ENCODE measurements at places on chromosomes 2 and 18.

DNA sequence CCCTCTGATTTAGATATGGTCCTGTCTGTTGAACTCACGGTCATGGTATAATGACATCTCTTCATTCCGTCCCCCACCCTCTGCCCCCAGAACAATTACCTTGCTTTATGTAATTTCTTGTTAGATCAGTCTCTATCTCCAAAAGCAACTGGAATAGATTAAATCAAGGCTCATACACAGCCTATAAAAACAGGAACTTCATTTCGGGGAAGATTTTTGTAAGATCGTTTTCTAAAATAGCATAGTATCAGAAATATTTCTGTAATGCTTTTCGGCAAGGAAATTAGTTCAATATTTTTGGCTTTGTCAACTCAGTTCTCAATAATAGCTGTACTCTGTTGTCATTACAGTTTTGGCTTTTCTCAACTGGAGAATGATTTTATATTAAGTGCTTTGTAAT, 157.2 kb downstream of the FMNL2 start:
- no peak for DNase-seq

GRCh38 chr2:113061896-113062770, 3.1 kb downstream of the IL36RN start:
- DNase-seq, result no peak

- DNase-seq, result no peak
Measured at GRCh38 chr18:28176698-28176947, 307 bp downstream of the CDH2 start.

GRCh38 chr18:62365420-62365819, 40.3 kb downstream of the TNFRSF11A start:
- no peak for DNase-seq

DNA sequence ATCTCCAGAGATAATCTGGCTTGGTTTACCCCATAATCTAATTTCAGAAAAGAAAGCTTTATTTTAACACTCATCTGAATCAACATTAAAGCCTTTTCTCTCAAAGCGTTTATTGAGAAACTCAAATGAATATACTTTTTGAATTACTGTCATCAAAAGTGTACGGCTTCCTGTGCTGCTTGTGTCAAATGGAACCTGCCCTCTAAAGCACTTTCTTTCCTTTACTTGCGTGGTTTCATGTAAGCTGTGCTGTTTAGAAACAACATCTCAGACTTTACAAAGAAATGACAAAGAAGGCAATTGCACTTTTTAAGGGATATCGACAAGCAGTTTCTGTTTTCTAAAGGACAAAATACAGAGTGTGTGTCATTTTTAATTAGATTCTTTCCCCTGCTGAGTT, 35.1 kb downstream of the CYBRD1 start:
- no peak for DNase-seq

GRCh38 chr18:39454866-39455265, 1889.3 kb upstream of the CELF4 start:
- no peak for DNase-seq

GRCh38 chr2:158772306-158773078, 22.6 kb upstream of the DAPL1 start:
- no peak for DNase-seq

GRCh38 chr2:28449488-28450395, 46.1 kb upstream of the PLB1 start:
- peak; percentile 20 for DNase-seq

GRCh38 chr18:23257686-23258565, 122.6 kb downstream of the CABLES1 start:
- no peak for DNase-seq

GRCh38 chr2:174797781-174798276, 33.6 kb upstream of the CHRNA1 start:
- no peak for DNase-seq

GRCh38 chr2:5592916-5593315, 99.3 kb upstream of the SOX11 start:
- no peak for DNase-seq

GRCh38 chr2:37454851-37455762, 110.7 kb downstream of the QPCT start:
- DNase-seq, result no peak

- DNase-seq, result no peak
Measured at GRCh38 chr2:102317715-102318114, 6.4 kb downstream of the IL1RL1 start.

- DNase-seq, result no peak
Measured at GRCh38 chr2:223075301-223076270, 23.6 kb downstream of the KCNE4 start.

- DNase-seq, result no peak
Measured at GRCh38 chr2:228665232-228665631, 483.7 kb upstream of the SPHKAP start.

- DNase-seq, result no peak
Measured at GRCh38 chr18:9008200-9008708, 94.2 kb upstream of the NDUFV2 start.

DNA sequence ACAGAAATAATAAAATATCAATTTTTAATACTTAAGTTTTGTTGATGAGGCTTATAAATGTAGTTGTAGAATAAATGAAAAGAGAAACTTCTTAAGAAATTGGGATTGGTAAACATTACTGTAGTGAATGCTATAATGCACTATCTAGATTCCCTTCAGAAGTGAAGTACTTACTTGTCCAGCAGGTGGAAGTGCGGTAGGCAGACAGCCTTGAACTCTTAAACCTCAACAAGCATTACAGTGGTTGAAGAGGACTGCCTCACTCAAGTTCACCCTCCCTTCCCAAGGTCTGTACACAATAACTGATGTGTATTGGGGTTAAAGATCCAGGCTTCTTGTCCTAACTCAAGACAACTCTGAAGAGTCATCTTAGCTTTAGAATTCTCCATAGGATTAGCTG, 931.0 kb upstream of the LRRTM1 start:
- no peak for DNase-seq

DNA sequence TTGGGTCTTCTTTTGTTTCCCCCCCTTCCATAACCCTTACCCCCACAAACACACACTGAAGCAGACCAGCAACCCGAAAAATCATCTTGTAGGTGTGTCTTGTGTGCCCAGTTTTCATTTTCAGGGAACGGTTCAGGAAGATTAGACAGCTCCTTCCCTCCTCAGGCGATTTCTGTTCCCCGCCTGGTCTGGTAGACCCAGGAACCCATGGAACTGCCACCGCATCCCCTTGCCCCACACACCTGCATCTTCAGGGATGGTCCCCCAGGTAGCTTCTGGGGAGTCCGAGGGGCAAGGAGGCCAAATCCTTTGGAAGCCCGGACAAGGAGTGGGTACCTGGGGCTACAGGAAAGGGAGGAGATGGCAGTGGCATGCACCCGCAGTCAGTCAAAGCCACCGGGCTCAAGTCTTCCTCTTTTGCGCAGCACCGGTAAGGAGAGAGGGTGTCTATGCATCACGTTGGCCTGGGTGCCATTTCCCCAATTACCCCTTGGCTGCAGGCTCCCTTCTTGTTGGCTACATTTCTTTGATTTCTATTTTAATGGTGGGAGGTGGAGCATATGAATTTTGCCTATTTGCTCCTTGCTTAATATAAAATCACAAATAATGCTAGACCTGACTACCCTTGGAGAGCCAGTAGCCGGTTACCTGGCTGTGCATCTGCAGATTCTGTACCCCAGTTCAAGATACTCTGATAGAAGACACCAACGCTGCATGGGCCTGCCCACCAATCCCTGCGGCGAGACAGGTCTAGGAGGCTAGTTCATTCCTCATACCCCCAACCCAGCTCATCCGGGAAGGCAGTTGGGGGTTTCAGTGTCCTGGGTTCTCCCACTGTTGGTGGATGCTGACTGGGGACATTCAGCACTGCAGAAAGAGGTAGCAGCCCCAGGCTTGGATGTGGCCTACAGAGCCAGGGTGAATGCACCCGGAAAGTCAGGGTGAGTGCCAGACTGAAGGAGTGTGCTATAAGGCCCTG, 30.0 kb upstream of the ATP6V1B1 start:
- DNase-seq, result no peak

DNA sequence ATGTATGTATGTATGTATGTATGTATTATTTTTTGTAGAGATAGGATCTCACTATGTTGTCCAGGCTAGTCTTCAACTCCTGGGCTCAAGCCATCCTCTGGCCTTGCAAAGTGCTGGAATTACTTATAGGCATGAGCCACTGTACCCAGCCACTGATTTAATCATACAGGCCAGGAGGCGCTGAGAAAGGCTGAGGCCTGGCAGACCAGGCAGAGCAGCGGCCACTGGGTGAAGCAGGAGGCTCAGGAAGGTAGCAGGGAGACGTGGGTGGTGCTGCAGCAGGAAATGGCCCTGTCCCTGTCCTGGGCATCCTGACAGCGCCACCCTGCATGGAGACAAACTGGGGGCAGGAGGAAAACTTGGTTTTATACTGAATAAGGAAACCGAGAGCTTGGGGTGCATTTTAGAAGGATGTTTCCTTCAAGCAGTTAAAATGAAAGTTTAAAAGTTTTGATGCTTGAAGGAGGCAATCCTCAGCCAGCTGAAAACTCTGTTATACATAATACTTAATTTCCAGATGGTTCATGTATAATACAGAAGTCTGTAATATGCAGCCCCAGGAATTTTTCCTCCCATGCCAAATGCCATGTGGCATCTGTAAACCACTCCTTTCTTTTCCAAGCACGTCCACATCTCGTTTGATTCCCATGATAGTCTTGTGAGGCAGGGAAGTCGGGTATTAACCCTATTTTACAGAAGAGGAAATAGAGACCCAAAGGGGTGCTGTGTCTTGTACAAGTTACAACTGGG, 182.4 kb downstream of the CELF4 start:
- no peak for DNase-seq

DNA sequence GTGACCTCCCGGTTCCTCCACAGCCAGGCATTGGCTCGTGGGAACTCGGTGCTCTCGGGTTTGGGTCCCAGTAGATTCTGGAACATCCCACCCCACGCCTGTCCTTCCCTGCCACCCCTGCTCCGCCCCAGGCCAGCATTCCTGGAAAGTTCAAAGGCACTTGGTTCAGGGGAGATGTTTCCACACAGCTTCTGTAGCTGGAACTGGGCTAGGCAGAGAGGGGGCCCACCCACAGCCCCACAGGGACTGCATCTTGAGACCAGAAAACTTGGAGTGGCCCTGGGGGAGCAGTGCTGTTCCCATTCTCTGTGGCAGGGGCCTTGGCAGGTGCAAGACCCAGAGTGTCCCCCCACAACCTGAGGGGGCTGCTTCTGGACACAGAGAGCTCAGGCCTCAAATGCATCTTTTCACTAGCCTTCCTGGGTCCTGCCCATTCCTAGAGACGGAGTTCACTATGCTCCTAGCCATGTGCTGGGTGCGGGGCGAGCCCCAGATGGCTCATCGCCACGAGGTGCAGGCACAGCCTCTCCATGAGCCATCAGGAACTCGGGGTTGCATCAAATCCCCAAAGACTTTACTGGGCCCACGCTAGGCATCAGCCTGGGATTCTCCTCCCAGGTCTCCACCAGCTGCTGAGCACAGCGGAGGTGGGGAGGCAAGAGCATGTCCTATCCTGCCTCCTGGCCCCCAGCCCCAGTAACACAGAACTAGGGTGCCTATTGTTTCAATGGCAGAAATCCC, 68.7 kb downstream of the ZFP36L2 start:
- DNase-seq, result no peak

- DNase-seq, result no peak
Measured at GRCh38 chr2:80154231-80154915, 150.2 kb downstream of the LRRTM1 start.

GRCh38 chr2:191899410-191899809, 52.5 kb upstream of the CAVIN2 start:
- no peak for DNase-seq

DNA sequence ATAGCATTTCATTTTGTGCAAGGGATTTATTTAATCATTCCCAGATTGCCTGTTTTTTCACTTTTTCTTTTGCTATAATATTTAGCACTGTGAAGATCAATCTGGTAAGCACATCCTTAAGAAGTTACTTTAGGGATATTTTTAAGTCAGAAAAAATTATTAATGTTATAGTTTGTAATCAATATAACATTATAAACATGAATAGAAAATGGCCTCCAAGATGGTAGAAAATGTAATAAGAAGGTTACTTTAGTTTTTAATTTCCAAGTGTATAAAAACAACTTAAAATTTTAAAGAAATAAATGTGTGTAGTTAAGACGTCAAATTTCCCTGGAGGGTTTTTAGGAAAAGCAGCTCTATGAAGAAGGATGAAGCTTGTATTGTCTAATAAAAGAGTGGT, 81.9 kb upstream of the SERPINE2 start:
- no peak for DNase-seq

DNA sequence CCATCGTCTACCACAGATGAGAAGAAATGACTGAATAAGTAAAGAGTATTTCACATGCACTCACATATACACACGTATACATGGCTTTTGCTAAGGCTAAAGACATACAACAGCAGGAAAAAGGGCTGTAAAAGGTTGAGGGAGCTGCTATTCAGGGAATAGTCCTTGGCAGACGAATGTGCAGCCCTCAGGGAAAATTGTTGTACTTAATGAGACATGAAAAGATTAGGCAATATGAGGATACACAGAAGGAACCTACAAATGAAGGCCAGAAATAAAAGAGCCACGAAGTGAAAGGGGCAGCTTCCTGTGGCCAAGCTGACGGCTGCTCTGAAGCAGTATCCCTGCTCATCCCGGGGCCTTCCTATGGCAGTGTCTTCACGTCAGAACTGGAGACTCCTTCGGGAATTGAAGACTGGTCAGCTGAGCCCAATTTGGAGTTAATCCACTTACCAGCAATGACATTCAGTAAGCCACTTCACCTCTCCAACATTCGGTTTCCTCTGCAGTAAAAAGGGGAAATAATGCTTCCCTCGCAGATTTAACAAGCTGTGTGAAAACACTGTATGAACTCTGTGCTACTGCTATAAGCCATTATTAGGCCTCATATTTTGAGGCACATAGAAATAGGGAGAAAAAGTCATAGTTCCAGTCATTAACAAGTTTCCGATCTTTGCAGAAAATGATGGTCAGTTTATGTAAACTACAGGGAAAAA, 221.8 kb downstream of the STK39 start:
- DNase-seq, result no peak

DNA sequence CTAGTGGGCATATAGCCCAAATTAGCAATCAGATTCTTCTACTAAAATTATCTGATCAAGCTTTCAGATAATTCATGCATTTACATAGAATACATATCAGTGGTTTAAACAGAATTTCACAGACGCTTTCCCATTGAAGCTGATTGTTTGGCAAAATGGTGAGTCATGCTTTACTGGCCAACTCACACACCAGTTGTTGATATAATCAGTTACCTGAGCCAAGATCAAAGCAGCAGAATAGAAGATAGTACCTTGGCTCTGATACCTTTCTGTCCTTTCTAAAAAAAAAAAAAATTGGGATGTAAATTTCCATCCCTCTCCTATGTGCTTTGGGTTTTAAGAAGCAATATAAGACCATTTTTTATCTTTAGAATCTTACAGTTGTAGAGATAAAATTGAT, 178.0 kb downstream of the MCFD2 start:
- DNase-seq, result no peak

DNA sequence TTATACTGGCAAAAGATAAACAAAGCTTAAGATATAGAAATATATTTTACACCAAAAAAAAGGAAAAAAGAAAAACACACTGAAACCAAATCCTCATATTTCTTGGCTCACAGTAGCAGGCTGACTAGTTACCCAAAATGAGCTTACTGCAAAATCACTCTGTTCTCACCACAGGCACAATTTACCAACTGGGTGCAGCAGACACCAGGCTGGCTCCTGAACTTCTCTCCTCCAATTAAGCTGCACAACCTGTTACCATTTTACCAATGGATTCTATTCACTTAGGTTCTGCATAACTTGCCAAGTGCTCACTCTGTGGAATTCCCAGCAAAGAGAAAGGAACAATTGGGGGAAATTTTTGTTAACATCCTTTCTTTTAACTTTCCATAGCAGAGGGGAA, 679.3 kb downstream of the ZEB2 start:
- no peak for DNase-seq
